ENCODE measurements at places on chromosomes 3 and 15. TPM values are rescaled to one million over a fixed set of nuclear protein-coding genes. Genes with fewer than 3 reads are reported as not detected.

AGBL1 gene
- not detected for polyA plus RNA-seq

PLA2G4D gene
- polyA plus RNA-seq, result not detected

DZIP1L gene
- polyA plus RNA-seq, result not detected

CDAN1 gene
- polyA plus RNA-seq, result 10.8 TPM

Data from naive thymus-derived CD4-positive, alpha-beta T cell (primary cell).